Fibroblast of lung (primary cell): ENCODE measurements at places on chromosomes 13 and 19. TPM values are rescaled to one million over a fixed set of nuclear protein-coding genes. Genes with fewer than 3 reads are reported as not detected.

Gene ACTL9
- total RNA-seq: not detected in 2 replicates

Gene SELENOV
- total RNA-seq: not detected in 2 replicates

Gene APOC4
- not detected in 2 replicates for total RNA-seq

GRCh38 chr13:106173346-106173745 is 362.1 kb downstream of the EFNB2 start:
- H3K4me3 ChIP-seq: no peak overlapping the region
- no peak for DNase-seq
- H3K36me3 ChIP-seq: no peaks in the 10 kb centered on the region
- no peak overlapping the region for H3K27ac ChIP-seq

Gene AP1M1
- 48.5 and 113 TPM in 2 replicates for total RNA-seq

Gene SERP2
- total RNA-seq: 9.2 and 15.5 TPM in 2 replicates
